NCI-H187 treated with DMSO at 0.1 percent for 48 hours (cell line): ENCODE measurements at places on chromosomes 3 and 15.

GRCh38 chr3:16090024-16090423 lies 84.5 kb upstream of the GALNT15 start:
- no peak for DNase-seq

GRCh38 chr15:52802110-52802509 lies 12.0 kb upstream of the ONECUT1 start:
- DNase-seq, result no peak

DNA sequence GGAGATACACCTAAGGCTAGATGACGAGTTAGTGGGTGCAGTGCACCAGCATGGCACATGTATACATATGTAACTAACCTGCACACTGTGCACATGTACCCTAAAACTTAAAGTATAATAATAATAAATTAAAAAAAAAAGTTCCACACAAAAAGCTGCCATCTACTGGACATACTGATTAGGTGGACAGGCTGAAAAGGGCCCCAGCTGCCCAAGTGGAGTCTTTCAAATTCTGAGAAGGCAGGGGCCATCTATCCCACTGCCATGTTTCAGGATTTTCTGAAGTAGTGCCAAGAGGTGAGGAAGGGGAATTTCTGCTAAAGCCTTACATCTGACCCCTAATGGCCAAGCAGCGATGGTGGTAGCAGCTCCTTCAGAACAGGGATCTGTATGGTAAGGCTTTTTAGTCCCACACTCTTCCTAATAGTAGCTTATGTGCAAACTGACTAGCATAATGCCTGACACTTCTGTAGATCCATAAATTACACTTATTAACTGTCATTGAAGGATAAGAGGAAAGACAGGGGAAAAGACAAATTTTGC lies 7.7 kb downstream of the FSTL1 start:
- no peak for DNase-seq

- DNase-seq, result no peak
These were observed 35.3 kb upstream of the SNRPN start for GRCh38 chr15:24919446-24919845.

DNA sequence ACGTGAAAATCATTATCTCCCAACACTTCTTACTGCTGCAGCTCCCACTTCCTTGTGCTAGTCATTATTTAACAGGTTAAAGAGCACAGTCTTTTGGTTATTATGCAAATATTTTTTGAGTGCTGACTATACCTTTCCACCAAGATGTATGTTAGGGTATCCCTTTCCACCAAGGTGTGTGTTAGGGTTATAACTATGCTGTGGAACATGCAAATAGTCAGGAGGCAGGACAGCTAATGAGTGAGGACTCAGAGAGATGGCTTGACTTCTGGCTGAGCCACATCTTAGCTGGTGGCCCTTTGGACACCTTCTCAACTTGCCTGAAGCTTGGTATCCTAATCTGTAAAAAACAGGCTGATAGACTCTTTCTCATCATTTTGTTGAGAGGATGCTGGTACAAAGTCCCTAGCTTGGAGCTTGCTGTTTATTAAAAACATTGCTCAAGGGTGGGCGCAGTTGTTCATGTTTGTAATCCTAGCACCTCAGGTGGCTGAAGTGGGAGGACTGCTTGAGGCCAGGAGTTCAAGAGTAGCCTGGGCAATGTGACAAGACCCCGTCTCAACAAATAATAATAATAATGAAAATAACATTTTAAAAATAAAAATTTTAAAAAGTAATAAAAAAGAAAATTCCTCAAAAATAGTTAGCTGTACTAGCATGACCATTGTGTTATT lies 160.5 kb upstream of the ADAMTS9 start:
- DNase-seq, result no peak

DNA sequence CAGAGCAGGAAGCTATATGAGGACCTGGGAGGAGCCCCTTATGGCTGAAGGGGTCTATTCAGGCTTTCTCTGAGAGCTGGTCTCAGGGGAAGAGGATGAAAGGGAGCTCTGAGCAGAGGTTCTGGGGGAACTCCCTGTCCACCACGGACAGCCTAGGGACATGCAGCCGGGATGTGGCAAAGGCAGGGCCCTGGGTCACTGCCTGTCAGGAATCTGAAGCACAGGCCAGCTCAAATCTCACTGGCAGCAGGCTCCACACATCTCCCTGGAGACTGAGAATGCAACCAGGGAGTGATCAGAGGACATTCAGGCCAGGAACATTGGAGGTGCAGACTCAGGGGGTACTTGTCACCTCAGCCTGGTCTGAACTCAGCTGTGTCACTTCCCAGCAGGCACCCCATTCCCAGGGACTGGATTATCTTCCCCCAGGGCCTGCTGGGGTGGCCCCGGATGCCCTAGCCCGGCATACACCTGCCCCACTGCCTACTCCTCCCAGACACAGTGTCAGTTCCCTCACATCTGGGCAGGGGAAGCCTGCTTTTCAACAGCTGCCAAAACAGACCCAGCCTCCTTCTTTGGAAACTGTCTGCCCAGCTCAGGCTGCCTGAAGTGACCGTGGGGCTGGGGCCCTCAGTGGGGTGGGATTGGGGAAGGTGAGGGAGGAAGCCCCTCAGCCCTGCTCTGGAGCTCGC lies 18.3 kb upstream of the SEMA3F start:
- DNase-seq, result no peak

GRCh38 chr3:120349855-120350125 lies 636 bp upstream of the LRRC58 start:
- DNase-seq, result no peak

DNA sequence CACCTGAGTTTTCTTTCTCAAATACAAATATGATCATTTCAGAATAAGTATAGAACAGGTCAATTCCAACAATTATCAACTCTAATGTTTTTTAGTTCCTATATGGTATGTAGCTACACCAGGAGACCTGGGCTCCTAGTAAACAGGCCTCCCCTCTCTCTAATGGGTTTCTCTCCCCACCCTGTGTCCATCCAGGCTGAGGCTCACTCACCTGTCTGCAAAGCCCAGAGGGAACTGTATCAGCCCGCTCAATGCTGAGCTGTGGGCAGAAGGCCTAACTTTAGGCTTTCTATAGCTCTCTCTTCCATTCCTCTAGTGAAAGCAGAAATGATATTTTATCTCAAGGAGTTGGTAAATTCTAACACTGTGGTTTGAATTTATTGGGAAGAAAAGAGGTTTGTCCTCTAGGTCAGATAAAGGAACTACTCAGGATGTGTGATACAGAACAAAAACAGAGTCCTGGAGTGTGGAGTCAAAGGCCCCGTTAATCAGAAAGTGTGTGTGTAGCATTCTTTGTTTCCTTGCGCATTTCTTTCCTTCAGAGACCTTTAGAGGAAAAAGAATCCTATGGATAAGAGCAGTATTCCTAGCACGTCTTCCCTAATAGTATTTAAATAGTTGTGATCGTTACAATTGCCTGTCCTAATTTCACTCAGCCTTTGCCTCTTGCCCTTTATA lies 408.9 kb downstream of the PYDC2 start:
- DNase-seq, result no peak

GRCh38 chr3:105347625-105348302 lies 18.9 kb upstream of the ALCAM start:
- DNase-seq, result no peak

DNA sequence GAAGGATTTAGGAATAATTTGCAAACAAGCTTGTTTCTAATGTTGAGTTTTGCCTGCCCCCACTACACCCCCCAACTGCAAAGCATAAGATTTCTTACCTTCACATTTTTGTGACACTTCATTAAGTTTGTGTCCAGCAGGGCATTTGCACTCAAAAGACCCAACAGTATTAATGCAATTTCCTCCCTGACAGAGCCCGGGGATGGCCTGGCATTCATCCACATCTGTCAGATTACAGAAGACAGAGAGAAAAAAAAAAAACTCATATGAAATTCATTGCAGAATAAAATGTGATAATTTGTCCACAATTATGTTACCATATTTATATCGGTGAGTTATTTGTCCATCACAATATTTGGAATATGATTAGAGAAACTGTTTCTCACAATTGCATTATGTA lies 111.5 kb downstream of the FBN1 start:
- DNase-seq, result no peak

GRCh38 chr3:160569894-160570652 lies 4.7 kb upstream of the KPNA4 start:
- DNase-seq, result no peak

DNA sequence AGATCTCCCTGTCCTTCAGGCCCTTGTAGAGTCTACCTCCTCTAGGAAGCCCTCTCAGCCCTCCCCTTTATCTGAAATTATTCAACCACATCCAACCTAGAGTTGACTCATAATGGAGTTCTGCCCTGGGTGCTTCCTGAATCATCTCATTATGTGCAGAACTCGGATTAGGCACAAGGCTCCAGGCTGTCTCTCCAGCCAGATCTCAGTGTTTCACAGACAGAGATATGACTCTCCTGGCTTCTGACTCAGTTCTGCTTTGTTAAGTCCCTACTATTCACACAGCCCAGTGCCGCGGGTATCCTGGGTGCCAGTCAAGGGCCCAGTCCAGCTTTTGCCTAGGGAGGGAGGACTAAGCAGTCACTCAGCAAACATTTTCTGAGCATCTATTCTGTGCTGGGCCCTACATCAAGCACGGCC lies 9.3 kb downstream of the STRA6 start:
- no peak for DNase-seq

- DNase-seq, result no peak
These were observed 23.1 kb downstream of the AADAC start for GRCh38 chr3:151837057-151837456.

GRCh38 chr3:107130089-107130700 lies 247.0 kb upstream of the CCDC54 start:
- DNase-seq, result no peak

DNA sequence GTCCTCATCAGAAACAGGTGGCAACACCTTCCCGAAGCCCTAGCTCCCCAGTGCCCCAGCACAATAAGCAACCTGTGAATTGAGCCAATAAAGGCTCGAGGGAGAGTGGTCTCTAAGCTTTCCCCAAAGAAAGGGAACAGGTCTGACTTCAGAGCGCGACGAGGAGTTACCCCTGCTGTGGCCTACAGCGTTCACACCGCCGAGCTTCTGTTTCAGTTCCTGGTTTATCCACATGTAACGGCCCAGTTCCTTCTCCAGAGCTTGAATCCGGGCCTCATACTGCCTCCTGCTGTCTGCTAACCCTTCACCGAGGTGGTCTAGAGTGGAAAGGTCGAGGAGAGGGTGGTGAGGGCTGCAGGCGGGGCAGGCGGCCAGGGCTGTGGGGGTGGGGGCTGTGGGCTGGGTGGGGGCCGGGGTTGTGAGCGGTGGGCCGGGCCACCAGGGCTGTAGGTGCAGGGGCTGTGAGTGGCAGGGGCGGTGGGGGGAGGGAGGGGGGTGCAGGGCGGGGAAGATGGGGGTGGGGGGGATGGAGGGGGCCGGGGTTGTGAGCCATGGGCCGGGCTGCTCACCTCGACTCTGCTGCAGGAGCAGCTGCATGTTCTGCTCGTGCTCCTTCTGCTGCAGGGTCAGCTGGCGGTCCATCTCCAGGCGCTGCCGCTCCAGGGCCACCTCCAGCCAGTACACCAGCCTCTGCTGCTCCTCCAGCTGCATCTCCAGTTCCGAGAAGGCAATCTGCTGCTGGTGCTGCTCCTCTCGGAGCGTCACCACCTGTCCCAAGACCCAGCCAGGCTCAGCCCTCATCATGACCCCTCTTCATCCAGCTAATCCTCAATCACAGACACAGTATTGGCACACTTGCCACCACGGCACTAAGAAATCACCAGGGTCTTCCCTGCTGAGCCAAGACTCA lies 26.2 kb downstream of the KIF7 start:
- no peak for DNase-seq

DNA sequence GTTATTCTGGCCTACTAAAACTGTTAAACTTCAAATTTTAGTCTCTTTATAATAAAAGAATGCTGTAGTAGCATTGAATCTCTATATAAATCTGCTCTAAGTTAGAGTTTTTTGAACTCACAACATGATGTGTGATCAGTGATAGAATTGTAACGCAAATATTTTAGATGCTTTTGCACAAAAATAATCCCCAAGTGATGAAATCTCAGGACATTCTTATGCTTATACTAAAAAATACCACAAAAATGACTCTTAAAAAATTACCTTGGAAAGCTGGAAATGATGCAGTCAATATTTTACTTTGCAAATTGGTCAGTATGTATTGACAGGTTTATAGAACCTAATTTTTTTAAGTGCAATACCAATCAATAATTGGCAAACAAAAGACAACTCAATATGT lies 375.3 kb downstream of the TBC1D5 start:
- DNase-seq, result no peak

GRCh38 chr3:164094546-164094945 lies 983.8 kb downstream of the SI start:
- DNase-seq, result no peak

DNA sequence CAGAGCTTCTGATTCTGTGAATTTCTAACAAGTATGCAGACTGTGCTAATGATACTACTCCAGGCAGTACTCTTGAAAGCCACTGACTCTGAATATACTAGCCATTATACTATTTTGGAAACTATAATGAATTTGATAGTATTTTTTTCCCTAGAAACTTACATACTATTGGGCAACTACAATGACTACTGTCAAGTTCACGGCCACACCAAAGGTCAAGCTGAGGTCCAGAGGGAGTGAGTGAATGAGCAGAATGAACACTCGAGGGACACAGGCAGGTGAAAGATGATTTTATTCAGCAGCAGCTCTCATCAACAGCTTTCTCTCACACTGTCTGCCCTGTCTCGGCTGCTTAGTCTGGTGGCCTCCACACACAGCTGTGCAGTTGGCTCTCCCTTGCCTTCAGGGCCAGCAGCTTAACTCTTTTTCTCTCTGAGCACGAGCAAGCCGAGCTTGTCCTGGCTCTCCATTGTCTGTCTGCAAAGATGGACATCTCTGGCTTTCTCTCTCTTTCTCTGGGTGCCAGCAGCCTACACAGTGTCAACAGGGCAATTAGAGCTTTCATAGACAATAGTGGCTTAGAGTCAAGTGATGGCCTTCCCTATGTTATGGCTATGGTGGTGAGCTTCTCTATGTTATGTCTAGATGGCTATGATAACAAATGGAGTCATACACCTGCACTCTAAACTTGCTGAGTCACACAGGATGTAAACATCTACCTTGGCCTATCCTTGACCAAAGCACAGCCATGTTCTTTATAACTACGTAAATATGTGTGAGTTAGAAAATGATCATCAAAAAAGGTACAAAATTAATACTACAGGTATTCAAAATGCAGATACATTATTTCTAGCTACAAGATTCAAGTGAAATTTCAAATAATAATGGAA lies 362.4 kb downstream of the CGGBP1 start:
- DNase-seq, result no peak

GRCh38 chr3:66738625-66739365 lies 238.0 kb upstream of the LRIG1 start:
- no peak for DNase-seq

DNA sequence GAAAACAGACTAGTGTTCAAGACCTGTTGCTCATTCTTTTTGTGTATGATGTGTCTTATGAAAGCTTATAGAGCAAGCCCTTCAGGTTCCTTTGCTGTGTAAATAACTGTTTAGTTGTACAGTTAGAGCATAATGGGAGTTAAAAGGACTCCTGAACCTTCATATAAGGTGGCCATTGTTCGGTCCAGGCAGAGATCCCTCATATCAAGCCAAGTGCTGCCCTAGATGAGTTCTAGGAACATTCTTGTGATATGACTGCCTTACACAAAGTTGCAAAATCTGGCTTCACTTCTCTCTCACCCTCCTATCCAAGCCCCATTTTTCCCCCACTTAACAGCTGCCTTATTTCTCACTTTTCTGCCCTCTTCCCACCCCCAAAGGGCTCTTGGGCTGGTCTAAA lies 26.9 kb downstream of the GYG1 start:
- no peak for DNase-seq
